Stimulated activated CD8-positive, alpha-beta memory T cell treated with anti-CD3 and anti-CD28 coated beads, Interleukin-7, amount 100 ng/mL, for 1 hour (primary cell): ENCODE measurements at places on chromosomes 6 and 20.

DNA sequence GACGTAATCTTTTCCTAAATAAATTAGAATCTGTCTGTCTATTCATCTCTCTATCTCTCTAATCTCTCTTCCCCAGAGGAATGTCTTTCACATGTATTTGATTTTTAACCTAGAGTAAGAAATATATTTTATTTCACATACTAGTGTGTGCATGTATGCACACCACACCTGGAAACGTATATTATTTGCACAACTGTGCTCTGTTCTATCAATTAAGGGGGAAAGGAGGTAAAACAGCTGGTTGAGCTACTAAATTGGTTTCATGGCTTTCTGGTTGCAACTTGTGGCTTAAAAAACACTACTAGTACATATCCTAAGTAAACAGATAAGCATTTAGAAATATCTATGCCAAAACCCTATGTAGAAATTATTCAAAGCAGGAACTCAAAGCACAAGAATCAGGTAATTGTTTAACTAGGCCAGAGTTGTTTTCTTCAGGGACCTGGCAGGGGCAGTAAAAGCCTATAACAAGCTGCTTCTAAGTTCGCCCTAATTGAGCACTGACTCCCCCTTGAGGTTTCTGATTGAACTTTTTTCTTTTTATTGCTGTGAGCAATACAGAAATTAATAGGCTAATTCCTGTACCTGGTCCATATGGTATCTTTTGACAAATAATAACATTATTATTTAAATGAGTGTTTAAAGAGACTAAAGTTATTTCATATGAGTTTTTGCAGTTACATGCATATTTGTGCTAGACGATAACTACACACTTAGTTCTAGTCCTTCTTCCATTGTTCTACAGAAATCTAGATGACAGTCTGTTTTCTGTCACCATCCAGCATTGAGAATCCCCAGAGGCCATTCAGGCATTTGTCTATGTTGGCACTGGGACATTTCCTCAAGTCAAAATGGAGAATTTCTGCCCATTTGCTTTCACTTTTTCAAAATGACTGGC, 88.6 kb downstream of the MCHR2 start:
- no peak for DNase-seq

DNA sequence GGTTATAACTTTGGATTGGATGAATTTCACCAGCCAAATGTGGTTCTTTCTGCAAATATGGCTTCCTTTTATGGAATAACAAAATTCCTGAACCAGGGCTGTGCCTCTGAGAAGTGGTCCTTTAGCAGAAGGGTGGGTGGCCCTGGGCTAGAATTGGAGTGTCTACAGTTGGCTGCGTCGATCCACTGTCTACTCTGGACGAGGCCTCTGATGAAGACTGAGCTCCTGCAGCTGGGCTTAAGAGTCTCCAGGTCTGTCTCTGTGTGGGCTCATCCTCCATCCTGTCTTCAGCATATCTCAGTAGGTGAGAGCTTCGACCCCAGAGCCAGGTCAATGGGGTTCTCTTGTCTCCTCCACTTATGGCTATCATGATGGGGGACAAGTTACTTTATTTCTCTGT, 166.3 kb upstream of the PMEPA1 start:
- no peak for DNase-seq

- DNase-seq: no peak
Measured at GRCh38 chr20:50743087-50743486, 11.7 kb downstream of the PARD6B start.

DNA sequence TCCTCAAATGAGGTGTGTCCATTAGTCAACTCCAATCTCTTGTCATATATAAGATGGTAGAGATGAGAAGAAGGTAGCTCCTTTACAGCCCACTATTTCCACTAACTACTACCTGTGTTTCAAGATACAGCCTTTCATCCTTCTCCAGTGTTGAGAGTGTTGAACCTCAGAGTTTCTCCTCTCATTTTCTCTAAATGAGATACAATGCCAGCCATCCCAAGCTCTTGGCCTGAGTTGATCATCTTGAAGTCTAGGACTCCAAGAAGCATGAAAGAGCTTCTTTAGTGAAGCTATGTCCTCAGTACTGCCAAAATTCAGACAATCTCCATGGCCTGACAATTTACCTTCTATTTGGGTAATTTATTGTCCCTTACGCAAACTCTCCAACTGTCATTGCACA, 548 bp upstream of the HLA-DRA start:
- no peak for DNase-seq

GRCh38 chr6:154408891-154409500, 52.4 kb upstream of the IPCEF1 start:
- no peak for DNase-seq

DNA sequence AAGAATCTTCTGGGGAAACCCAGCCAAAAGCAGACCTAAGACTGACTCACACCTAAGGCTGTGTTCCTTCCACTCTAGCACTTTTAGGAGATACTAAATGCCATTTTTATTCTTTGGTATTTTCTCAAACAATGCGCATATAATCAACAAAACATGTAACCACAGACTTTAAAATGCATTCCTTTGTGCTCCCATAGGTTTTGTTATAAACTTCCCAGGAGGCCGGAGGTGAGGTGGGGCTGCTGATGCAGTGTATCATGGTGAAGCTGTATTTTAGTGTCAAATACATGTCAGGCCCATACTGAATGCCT, 155.2 kb downstream of the BTBD3 start:
- DNase-seq: no peak

- DNase-seq: no peak
Measured at GRCh38 chr6:31919624-31920303, 7.8 kb upstream of the C2 start.

DNA sequence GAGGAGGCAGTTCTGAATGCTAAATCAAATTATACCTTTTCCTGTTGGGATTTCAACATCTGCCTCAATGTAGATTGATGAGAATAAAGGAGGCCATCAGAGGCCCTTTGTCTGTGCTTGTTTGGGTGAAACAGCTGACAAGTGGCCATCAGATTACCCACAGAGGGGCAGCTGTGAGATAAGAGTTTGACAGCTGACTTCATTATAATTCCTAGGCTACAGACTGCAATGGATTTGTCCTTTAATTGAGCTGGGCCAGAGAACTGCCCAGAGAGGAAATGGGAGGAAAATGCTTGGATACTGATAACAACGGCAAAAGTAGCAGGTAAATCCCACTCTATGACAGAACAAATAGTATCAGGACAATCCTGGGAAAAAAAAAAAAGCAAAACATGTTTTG, 649.4 kb downstream of the HDGFL1 start:
- DNase-seq: no peak

DNA sequence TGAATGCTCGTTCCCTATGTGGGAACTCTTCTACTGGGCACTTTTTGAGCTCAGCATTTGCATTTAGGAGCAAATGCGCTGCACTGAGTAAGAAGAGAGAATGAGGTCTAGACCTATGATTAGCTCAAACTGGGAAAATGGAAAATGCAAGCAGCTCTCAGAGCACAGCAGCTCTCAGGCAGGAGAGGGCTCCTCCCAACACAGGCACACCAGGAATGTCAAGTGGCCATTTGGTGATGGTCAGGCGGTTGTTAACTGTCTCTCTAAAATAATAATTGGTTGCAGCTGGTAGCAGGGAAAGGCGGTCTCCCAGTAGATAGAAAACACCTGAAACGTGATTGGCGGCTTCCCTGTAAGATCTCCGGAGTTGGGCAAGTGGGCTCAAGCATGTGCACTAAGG, 162.0 kb upstream of the ECI2 start:
- no peak for DNase-seq

- no peak for DNase-seq
Measured at GRCh38 chr20:58378704-58379103, 10.3 kb upstream of the VAPB start.

GRCh38 chr20:19170148-19170547, 42.3 kb upstream of the SLC24A3 start:
- DNase-seq: no peak

GRCh38 chr6:11869672-11870340, 91.2 kb upstream of the ADTRP start:
- DNase-seq: no peak

DNA sequence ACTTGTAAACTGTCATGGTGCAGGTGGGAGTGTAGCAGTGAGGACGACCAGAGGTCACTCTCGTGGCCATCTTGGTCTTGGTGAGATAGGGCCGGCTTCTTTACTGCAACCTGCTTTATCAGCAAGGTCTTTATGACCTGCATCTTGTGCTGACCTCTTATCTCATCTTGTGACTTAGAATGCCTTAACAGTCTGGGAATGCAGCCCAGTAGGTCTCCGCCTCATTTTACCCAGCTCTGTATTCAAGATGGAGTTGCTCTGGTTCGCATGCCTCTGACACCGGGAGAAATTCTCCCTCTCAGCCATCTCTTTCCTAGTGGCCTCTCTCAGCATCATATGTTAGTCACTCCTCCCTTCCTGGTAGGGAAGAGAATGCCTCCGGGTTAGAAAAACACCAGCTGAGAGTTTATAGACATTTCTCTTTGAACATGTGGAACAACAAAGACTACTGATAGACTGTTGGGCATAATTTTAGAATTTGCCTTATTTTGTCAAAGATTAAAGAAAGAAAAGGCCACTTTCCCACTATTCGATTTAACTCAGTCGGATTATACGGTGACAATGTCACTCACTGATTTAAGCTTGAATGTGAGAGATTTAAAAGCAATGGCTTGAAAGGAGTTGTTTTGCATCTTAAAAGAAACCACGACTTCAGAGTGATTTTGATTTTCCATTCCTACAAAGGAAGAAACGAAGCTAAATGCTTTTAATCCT, 67.9 kb upstream of the SNX9 start:
- no peak for DNase-seq
